ENCODE measurements at places on chromosomes 3 and 15.

DNA sequence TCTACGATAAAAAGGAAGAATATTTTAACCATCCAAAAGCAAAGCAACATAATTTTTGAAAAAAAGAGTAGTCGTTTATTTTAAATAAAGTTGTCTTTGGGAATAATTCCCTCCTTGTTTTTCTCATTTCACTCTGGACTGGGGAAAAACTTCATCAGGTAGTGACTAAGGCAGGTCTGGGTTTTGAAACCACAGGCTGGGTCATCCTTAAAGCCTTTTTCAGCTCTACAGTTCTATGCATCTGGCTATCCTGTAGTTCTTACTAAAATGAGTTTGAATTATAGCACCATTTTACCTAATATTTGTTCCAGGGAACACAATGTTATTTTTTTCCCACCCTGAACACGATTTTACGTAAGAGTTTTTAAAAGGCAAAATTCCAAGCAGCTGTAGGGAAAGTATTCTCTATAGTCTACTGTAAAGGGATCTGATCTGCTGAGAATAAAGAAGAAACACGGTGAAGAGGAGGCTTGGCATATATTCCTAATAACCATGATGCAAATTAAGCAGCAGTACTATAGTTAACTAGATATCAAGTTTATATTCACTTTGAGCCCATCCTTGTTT, 107.7 kb downstream of the OSBPL10 start:
- DNase-seq: no peak

- DNase-seq: no peak
Measured at GRCh38 chr3:40310705-40311104, 1.2 kb downstream of the EIF1B start.

- no peak for DNase-seq
Measured at GRCh38 chr3:129006864-129007263, 5.8 kb downstream of the EFCC1 start.

GRCh38 chr15:51322621-51323296, 15.6 kb downstream of the CYP19A1 start:
- no peak for DNase-seq

GRCh38 chr3:104438706-104439105, 928.0 kb upstream of the ALCAM start:
- DNase-seq: no peak

DNA sequence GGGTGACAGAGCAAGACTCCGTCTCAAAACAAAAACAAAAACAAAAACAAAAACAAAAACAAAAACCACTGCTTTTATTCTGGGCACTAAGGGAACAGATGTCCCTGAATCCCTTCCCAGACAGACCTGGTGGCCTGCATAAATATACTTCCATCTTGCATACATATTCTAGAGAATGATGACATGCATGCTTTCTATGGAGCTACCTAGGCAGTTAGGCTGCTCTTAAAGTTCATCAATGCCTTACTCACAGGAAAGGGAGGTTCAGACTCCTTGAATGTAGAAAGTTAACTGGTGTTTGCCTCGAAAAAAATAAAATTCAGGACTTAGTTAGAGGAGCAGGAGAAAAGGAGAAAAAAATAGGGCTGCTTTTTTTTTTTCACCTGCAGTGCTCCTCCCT, 72.6 kb downstream of the C3orf38 start:
- no peak for DNase-seq
